ENCODE measurements at places on chromosomes 6 and 20.

DNA sequence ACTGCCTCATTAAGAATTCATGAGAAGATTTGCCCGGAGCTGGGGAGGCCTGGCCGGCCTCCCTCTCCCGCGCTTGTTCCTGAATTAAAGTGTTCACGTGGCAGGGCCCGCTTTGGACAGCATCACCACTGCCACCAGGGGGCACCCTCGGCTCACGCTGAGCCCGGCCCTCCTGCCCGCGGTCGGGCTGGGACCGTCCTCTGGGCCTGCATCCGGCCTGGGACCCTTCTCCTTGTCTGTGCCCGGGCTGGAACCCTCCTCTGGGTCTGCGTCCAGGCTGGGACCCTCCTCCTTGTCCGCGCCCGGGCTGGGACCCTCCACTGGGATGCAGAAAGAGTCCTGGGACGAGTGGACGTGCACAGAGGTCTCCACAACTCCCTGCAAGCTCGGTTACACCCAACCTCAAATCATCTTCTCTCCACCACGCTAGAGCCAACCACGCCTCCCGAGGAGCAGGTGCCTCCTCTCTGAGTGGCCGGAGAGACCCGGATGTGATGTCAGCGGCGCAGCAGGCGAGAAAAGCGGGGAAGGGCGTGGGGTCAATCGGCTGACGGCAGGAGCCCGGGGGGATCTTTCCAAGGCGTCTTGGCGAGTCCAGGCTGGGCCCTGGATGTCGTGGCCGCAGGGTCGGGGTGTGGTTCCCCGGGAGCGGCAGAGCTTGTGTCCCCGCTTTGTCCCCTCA is 50.9 kb upstream of the DACT2 start:
- peak; percentile 71 for DNase-seq

GRCh38 chr6:12064538-12065071 is 52.5 kb downstream of the HIVEP1 start:
- DNase-seq: no peak

- peak; percentile 56 for DNase-seq
These were observed 148.7 kb downstream of the PRL start for GRCh38 chr6:22147921-22148776.

- DNase-seq: no peak
These were observed 30.7 kb downstream of the SSR1 start for GRCh38 chr6:7282097-7282906.

GRCh38 chr6:11766589-11767450 is 11.8 kb downstream of the ADTRP start:
- DNase-seq: no peak

GRCh38 chr6:142235791-142236190 is 66.0 kb upstream of the ADGRG6 start:
- no peak for DNase-seq

DNA sequence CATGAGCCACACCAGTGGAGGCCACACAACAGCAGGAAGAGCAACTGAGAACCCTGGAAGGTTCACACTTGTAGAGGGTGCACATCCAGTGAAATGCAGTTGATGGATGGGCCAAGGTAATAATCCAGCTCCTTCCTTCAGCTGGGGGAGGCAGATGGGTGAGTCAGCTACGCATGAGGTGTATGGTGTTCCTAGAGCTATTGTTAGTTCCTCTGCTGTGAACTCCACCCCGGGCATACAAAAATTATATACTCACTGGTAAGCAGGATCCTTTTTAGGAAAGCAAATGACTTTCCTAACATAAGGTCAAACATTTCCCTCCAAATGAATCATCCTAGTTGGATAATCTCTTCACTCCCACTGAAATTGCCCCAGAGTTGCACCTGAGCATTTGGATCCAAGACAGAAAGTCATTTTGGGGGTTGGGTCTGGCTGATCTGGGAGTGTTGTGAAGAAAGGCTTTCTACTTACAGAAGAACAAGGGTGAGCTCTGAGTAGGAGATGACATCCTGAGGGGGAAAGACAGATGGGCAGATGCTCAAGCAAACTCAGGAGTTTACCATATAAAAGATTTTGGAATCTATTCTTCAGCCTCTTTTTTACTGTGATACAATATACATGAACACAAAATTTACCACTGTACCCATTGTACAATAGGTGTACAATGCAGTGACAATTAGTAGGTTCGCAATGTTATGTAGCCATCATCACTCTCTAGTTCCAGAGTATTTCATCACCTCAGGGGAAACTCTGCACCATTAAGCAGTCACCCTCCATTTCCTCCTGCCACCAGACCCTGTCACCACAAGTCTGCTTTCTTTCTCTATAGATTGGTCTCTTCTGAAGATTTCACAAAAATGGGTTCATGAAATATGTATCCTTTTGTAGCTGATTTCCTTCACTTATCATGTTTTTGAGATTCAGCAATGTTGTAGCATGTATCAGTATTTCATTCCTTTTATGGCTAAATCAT is 11.1 kb downstream of the HLA-F start:
- DNase-seq: no peak

DNA sequence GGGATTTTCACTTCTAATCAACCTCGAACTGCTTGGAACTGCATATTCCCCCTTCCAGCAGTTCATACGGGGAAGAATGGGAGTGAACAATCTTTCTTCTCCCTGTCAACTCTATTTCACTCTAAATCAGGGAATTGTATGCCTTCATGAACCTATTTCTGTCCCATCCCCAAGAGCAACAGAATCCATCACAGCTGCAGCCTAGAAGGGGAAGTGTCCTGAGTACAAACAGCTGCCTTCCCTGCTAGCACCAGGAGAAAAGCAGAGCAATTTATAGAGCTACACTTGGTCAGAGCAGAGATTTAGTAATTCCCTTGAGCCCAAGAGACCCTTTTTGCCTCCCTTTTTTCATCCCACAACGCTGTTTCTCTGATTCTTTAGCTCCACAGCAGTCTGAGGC is 208.4 kb downstream of the ADGRG6 start:
- no peak for DNase-seq

- DNase-seq: peak; percentile 49
These were observed 7.4 kb upstream of the INSM1 start for GRCh38 chr20:20360464-20360863.

- no peak for DNase-seq
These were observed 72.1 kb upstream of the FOXQ1 start for GRCh38 chr6:1239805-1240204.

GRCh38 chr6:7866526-7866925 is 44.1 kb downstream of the TXNDC5 start:
- no peak for DNase-seq

GRCh38 chr6:142380626-142381025 is 78.8 kb downstream of the ADGRG6 start:
- DNase-seq: no peak

GRCh38 chr6:22656706-22657351 is 87.5 kb downstream of the HDGFL1 start:
- no peak for DNase-seq

DNA sequence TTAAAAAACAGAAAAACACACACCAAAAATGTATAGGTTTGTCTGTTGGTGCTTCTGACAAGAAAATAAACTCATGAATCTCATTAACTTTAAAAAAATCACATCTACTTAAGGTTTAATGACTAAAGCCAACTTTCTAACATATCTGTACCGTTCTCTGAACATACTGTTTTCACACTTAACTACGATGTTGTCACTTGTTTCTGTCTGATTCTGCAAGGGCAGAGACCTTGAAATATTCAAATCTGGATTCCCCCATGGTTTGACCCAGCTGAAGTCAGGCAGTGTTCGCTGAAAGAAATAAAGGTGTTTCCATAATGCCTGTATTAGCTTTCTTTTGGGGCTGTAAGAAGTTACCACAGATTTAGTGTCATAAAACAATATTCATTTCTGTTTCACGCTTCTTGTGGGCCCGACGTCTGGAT is 2.7 kb upstream of the ASXL1 start:
- no peak for DNase-seq

DNA sequence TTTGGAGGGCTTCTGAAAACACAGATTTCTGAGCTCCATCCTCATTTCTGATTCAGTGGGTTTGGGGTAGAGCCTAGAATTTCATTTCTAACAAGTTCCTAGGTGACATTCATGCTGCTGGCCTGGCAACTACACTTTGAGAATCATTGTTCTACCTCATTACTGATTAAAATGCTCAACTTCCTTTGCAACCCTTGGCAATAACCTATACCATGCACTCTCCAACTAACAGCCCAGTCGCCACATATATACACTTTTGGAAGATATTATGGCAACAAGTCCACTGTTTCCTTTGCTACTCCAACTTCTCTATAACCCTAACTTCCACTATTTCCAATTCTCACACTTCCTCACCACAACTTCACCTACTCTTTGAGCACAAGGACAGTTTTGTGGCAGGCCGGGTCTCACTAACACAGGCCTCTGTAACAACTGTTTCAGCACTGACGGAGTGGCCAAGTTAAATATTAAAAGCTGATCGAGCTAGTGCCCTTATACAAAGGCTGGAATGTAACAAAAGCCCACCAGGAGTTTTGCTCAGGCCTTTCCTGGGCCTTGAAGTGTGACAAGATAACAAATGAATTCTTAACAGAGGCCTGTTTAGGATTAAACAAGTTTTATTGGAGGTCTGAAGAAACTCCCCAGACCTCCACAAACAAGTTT is 32.1 kb upstream of the RAB23 start:
- DNase-seq: no peak
